Colonic mucosa (tissue), 4 donors: ENCODE measurements at places on chromosomes 13 and 19.

DNA sequence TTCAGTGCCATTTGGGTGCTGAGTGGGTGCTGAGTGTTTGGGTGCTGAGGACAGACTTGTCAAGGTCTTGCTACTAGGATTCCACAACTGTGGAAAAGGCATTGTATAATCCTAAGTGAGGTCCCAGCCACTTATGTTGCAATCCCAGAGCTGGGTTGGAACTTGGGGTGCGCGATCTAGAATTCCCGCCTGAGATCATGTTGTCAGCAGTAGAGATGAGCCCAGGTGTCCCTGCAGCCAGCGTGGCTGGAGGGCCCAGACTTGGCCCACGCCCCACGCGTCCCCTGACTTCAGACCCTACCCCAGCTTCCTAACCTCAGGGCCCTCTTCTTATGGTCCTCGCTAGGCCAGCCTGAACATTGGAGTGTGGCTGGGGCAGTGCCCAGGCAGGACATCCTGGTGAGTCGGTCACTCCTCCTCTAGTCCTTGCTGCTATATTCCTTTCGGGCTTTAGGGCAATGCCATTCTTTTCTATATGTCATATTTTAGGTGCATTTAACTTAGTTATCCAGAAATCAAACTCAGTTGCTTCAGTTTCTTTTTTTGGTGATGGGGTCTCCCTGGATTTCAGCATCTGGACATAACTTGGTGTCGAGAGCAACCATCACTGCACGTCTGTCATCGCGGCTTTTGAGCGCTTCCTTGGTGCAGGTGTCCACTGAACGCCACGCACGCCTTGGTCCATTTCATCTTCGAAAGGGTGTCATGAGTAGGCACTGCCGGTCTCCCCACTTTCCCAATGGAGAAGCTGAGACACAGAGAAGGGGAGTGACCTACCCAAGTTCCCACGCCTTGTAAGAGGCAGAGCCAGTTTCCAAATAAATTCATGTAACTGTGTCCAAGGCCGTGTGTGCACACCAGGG, 46.4 kb upstream of the F7 start:
- no peak for DNase-seq

DNA sequence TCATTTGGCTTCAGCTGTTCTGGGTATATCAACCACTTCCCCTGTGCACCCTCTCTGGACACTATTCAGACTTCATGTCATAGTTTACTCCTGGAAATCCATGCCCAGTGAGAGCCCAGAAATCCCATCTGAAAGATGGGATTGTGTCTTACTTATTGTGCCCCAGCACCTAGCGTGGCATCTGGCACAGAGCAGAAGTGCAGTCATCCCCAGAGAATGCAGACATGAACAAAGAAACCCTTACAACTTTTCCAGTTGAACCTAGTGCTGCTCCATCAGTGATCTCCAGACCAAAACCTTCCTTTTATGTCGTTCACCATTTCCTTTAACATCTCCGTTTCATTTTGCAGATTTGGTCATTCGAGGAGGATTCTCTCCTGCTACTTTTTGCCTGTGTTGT, 60.6 kb downstream of the MBNL2 start:
- DNase-seq, result no peak

- DNase-seq, result no peak
Measured at GRCh38 chr19:378706-379105, 30.2 kb downstream of the C2CD4C start.

- DNase-seq, result peak; percentile 48
Measured at GRCh38 chr13:109790942-109791605, 4.7 kb upstream of the IRS2 start.

- DNase-seq, result peak; percentile 27
Measured at GRCh38 chr13:53137779-53138178, 109.2 kb downstream of the OLFM4 start.

DNA sequence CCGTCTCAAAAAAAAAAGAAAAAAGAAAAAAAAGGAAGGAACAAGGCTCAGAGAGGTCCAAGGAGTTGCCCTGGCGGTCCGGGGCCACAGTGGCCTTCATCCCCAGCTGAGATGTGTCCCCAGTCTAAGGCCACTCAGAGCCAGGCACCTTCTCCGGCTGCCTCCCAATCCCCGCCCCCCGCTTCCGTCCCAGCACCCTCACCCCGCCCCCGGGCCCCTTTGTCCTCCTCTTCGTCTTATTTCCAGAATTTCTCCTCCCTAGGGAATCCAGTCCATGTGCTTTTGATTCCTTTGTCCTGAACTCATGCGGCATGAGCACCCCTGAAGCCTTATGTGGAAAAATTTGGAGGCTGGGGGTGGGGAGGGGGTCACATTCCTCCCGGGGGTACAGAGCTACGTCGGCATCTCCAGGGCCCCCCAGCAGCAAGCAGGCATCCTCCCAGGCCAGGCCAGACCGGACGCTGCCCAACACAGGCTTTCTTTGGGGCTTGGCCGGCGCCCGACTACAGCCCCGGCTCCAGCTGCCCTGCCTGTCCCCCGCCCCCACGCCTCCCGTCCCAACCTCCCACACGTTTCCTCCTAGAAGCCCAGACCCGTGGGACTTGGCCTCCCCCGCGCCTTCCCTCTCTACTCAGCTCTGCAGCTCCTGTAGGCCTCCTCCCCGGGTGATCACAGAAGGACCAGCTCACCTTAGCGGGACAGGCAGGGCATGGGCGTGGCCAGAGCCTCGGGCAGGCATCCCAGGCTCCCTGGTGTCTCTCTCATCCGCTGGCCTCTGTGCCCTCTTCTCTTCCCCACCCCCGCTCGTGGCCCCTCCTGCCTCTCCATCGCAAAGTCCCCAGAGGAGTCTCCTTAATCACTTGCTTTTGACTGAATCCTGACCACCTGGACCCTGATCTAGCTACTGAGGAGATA, 17.8 kb upstream of the ADGRE5 start:
- DNase-seq, result peak; percentile 71

GRCh38 chr19:56538761-56539263, at the start of gene ZFP28:
Gene ZFP28, plus strand, starts transcription at chr19:56538948. Its CDS starts 71 bp downstream, at chr19:56539019.
- peak; percentile 81 for DNase-seq

GRCh38 chr19:33024398-33024797, 40.3 kb downstream of the RHPN2 start:
- DNase-seq, result no peak

- no peak for DNase-seq
Measured at GRCh38 chr13:30864433-30865122, 41.5 kb upstream of the MEDAG start.

- DNase-seq, result no peak
Measured at GRCh38 chr13:46495651-46496050, 57.3 kb upstream of the LRCH1 start.

GRCh38 chr19:32067685-32068084, 277.7 kb upstream of the ZNF507 start:
- no peak for DNase-seq

DNA sequence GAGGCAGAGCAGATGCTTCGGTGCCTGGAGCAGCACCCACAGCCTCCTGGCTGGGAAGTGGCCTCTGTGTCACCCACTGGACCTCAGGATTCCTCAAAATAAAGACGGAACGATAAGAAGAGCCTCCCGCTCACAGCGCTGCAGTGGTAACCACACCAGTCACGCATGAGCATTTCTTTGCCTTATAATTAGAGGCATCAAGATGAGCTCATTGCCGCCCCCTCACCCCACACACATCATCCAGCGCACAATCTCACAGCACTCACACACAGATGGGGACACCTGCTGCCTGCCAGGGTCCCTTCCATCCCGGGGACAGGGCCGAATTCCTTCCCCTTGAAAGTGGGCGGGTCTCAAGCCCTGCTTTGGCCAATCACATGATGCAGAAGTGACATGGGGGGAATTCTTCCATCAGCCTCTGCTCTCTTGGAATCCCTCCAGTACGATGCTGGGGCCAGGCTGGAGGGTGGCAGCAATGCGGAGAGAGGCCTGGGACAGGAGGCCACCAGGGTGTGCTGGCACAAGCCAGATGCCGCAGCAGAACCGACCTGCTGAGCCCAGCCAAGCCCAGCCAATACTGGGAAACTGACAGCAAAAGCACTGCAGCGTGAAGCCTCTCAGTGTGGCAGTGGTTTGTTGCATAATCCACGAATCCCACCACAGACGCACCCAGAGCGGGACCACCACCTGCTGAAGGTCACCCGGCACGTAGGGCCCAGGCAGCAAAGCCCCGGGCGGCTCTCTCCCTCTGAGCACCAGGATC, 16.0 kb downstream of the PIP5K1C start:
- DNase-seq, result no peak

DNA sequence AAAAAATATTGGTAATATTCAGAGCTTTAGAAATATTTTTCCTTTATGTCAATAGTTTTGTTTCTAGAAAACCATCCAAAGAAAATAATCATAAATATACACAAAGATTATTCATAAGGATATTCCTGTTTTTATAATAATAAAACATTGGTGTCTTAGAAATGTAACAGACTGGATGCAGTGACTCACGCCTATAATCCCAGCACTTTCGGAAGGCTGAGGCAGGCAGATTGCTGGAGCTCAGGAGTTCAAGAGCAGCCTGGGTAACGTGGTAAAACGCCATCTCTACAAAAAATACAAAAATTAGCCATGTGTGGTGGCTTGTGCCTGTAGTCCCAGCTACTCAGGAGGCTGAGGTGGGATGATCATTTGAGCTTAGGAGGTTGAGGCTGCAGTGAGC, 106.8 kb downstream of the DHRS12 start:
- DNase-seq, result no peak

- no peak for DNase-seq
Measured at GRCh38 chr13:24650161-24650560, 30.0 kb upstream of the ATP12A start.
